ENCODE measurements at places on chromosomes 13 and 19. TPM values are rescaled to one million over a fixed set of nuclear protein-coding genes. Genes with fewer than 3 reads are reported as not detected.

Gene CAPN12
- polyA plus RNA-seq, result 2.5 TPM

Gene NXNL1
- not detected for polyA plus RNA-seq

Gene SERPINE3
- 0.89 TPM for polyA plus RNA-seq

Gene ZNF583
- 14.0 TPM for polyA plus RNA-seq

Gene PNMA8A
- polyA plus RNA-seq, result 89.7 TPM

Gene FSD1
- polyA plus RNA-seq, result 118 TPM

Gene TMEM221
- 2.5 TPM for polyA plus RNA-seq

Gene RFPL4A
- polyA plus RNA-seq, result not detected

Gene EPSTI1
- polyA plus RNA-seq, result 3.8 TPM
